RKO (cell line): ENCODE measurements at places on chromosomes 16 and 17.

GRCh38 chr17:20975566-20975965 lies 67.2 kb downstream of the USP22 start:
- peak; percentile 34 for DNase-seq

DNA sequence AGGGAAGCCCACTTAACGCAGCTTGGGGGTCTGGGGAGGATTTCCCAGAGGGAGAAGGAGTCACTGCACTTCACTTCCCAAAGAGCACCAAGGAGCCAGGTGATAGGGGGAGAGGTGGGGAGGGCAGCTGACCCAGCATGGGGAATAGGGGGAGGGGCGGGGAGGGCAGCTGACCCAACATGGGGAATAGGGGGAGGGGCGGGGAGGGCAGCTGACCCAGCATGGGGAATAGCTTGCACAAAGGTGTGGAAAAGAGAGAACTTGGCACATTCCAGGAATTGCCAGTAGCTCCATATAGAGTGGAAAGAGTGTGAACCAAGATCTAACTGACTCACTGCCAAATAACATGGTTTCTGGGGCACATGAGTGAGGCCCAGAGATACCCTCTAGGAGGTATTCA lies 110.3 kb downstream of the CCT6B start:
- DNase-seq = no peak

- DNase-seq = no peak
Measured at GRCh38 chr17:70675070-70675590, 505.8 kb downstream of the KCNJ2 start.

- DNase-seq = no peak
Measured at GRCh38 chr17:82257473-82257872, 16.0 kb downstream of the CSNK1D start.

DNA sequence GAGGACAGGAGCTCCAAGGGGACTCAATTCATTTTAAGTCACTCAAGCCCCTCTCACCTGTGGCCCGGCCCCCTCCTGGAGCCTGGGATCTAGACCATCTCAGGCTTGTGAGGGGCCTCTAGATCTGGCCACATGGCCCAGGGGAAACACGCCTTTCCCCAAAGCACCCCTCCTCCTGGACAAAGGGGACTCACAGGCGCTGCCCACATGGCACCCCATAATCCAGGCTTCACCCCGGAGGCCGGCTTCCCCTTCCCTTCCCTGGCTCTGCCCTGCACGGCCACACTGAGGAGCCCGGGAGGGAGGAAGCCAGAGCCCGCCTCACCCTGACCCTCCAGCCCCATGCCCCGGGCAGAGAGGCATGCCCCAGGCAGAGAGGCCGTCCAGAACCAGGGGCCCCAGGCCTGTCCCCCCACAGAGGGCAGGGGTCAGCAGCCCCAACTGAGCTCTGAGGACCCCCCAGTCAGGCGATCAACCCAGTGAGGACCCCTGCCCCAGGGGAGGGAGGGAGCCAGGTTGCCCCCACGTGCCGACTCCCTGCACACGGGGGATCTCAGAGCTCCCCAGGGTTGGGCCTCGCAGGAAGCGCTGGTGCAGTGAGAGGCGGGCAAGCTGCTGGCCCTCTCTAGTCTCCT lies 10.9 kb downstream of the HS3ST6 start:
- DNase-seq = no peak

- peak; percentile 52 for DNase-seq
Measured at GRCh38 chr17:7486181-7486580, 2.0 kb downstream of the POLR2A start.

DNA sequence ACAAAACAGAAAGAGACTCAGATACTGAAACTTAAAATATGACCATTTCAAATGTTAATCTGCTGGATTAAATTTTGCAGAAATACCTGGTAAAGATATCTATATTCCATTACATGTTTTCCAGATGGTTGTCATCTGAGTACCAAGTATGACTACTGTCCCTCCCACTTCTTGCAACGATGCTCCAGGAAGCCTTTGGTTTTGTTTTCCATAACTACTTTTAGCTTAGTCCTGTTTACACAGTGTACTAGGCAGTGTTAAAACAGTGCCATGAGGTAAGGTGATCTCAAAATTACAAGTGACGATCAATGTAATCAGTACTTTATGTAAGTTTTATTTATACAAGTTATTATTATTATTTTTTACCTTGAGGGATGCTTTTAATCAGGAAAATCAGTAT lies 17.8 kb downstream of the SMARCE1 start:
- no peak for DNase-seq

GRCh38 chr16:7334801-7335560 lies 2.3 kb downstream of the RBFOX1 start:
- DNase-seq = no peak

DNA sequence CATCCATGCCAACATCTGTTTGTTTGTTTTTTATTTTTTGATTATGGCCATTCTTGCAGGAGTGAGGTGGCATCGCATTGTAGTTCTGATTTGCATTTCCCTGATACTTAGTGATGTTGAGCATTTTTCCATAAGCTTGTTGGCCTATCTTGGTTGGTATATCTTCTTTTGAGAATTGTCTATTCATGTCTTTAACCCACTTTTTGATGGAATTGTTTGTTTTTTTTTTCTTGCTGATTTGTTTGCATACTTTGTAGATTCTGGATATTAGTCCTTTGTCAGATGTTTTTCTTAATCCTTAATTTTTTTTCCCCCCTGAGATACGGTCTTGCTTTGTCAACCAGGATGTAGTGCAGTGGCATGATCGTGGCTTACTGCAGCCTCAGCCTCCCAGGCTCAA lies 43.0 kb downstream of the RNF135 start:
- no peak for DNase-seq

DNA sequence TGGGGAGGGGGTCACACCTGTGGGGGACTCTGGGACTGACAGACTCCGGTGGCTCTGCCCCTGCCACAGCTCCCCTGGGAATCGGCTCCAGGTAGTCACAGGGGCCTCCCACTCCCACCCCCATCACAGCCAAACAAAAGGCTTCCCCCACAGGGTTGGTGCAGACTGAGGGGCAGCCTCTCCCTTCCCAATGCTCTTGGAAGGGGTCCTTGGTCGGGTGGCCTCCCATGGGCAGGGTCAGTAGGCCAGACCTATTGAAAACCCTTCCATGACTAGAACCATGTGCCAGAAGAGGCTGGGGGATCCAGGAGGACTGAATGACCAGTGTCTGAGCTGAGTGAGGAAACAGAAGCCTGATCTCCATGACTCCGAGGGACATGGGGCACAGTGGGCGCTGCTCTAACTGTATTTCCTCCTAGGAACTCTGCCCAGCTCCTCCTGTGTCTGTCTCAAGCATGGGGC lies 28.6 kb downstream of the TK2 start:
- DNase-seq = no peak

DNA sequence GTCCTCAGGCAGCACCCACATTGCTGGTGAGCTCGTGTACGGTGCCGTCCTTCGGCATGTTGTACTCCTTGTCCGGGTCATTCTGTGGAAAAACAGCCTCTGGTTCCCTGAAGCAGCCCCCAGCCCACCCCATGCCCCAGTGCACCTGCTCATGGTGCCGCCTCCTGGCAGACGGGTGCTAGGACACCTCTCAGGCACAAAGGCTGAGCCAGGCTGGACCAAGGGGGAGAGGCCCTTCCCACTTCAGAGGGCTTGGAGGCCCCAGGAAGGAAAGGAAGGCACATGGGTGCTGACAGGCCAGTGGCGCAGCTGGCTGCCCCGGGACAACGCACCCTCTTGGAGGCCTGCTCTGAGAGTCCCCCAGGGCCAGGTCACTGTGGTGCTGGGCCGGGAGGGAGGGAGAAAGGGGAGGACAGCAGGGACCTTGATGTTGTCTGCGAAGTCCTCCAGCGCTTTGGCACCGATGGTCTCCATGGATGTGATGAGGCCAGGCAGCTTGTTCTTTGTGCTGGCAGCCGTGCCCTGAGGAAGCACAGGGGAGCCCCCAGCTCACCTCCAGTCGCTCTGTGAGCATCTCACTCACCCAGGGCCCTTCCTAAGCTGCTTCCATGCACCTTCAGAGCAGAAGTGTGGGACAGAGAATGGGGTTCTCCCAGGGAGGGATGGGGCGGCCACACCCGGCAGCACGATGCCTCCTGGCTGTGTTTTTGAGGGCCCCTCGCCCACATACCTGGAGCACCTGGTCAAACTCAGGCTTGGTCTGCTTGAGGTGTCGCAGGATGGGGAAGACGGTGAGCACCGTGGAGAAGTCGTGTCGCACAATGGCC lies 9.3 kb downstream of the ZACN start:
- DNase-seq = no peak

DNA sequence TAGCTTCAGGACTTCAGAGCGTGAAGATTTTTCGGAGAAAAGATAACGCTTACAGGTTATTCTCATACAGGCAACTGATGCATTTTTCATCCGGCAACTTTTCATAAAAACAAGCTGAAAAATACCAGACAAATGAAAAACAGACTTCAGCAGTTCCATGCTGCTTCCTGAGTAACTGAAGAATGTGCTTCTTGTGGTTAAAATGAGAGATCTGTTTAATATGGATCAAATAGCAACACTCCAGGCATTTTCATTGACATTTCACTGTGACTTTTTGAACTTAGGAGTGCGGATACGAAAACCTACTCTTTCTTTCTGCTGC lies 705 bp upstream of the PITPNC1 start:
- no peak for DNase-seq

GRCh38 chr16:10852286-10852685 lies 24.7 kb upstream of the CIITA start:
- DNase-seq = no peak

DNA sequence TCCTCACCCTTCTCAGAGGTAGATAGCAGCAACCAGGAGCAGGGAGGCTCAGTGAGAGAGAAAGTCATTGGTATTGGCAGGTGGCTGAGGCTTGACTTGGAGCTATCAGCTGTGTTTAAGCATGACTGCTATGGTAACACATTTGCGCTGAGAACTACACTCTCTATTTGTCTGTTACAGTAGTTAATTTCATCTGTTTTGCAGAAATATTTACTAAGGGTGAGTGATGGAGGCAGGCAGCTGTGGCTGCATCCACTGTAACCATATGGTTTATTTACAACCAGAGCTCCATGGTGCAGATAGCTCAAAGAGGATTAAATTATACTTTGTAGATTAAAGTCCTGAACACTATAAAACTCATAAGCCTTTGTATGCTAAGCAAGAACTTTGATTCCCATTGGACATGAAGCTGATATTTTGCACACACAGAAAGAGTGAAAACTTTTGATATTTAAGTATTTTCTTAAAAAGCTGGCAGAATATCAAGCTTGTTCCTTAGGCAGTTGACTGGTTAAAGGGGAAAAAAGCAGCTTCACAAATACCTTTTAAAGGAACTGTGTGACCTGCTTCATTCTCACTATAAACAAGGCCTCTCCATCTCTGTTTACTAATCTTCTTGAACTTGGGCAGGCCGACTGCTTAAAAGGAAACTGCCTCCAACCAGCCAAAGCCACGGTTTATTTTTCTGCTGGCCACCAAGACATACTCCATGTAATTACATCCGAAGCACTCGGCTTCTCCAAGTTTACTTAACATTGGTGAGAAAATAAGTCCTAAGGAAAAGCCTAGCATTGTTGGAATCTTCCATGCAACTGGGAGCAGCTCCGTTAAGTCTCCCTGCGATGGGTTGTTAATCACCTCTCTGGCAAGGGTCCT lies 299.8 kb upstream of the ZFHX3 start:
- no peak for DNase-seq

- DNase-seq = no peak
Measured at GRCh38 chr17:17811381-17812210, 25.2 kb downstream of the SREBF1 start.

GRCh38 chr16:30645727-30646126 lies 5.0 kb upstream of the PRR14 start:
- DNase-seq = no peak

DNA sequence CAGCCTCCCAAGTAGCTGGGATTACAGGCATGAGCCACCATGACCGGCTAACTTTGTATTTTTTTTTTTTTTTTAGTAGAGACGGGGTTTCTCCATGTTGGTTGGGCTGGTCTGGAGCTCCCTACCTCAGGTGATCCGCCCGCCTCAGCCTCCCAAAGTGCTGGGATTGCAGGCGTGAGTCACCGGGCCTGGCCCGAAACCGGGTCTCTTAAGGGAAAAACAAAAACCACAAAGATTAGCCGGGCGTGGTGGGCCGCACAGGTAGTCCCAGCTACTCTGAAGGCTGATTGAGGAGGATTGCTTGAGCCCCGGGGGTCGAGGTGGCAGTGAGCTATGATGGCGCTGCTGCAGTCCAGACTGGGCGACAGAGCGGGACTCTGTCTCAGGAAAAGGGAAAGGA lies 19.9 kb upstream of the RBL2 start:
- DNase-seq = no peak

- no peak for DNase-seq
Measured at GRCh38 chr16:88669980-88670379, 7.1 kb upstream of the MVD start.

- DNase-seq = no peak
Measured at GRCh38 chr17:75325827-75326225, 36.6 kb upstream of the SLC25A19 start.

- no peak for DNase-seq
Measured at GRCh38 chr17:16484445-16485175, 7.4 kb downstream of the LRRC75A start.

DNA sequence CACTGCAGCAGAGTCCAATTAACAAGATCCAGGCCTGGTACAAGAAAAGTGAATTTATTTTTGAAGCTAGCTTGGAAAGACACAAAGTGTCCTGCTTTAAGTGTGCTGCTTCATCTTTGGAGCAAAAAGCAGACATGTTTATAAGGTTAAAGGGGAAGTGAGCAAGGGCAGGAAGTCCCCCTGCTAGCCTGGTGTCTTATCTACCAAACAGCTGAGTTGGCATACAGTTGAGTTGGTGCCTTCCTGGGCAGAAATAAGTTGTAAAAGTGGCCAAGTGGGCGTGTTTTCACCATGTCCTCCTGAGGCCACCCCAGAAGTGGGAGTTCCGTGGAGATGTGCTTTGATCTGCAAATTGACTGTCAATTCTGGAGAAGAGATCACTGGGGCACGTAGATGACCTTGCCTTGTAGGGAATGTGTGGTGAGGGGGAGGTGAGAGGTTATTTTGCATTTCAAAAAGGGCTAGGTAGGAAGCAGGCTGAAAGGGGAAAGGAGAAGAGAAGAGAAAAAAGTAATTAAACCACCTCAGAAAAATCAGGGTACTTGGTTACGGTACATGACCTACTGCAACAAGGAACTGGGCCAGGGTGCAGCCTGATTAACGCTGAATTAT lies 38.3 kb upstream of the HSBP1 start:
- DNase-seq = no peak
